ENCODE measurements at places on chromosomes 16 and 17. TPM values are rescaled to one million over a fixed set of nuclear protein-coding genes. Genes with fewer than 3 reads are reported as not detected.

NPIPA5 gene
- total RNA-seq = 17.2 TPM

PSMD11 gene
- total RNA-seq = 145 TPM

RECQL5 gene
- total RNA-seq = 41.6 TPM

CEMP1 gene
- 0.44 TPM for total RNA-seq

GRAPL gene
- 23.2 TPM for total RNA-seq

FNDC8 gene
- not detected for total RNA-seq

ZPBP2 gene
- 0.22 TPM for total RNA-seq

KIFC3 gene
- not detected for total RNA-seq

CRHR1 gene
- not detected for total RNA-seq

RNF43 gene
- total RNA-seq = 0.17 TPM

CDH8 gene
- total RNA-seq = not detected

PKMYT1 gene
- total RNA-seq = 91.5 TPM

ACSM2B gene
- total RNA-seq = not detected

TAT gene
- total RNA-seq = not detected

NAE1 gene
- 78.8 TPM for total RNA-seq

KRTAP1-1 gene
- total RNA-seq = not detected

ST6GALNAC1 gene
- 1.1 TPM for total RNA-seq

PPY gene
- not detected for total RNA-seq

CRISPLD2 gene
- total RNA-seq = 0.17 TPM

CHRNE gene
- 0.88 TPM for total RNA-seq

SGCA gene
- 1.0 TPM for total RNA-seq

NPW gene
- 0.37 TPM for total RNA-seq

C16orf96 gene
- total RNA-seq = 0.15 TPM

SDR42E1 gene
- 8.5 TPM for total RNA-seq

ATPAF2 gene
- 33.2 TPM for total RNA-seq

HOXB7 gene
- total RNA-seq = 0.66 TPM

BRIP1 gene
- 15.5 TPM for total RNA-seq

QPRT gene
- total RNA-seq = 8.0 TPM

KRTAP17-1 gene
- total RNA-seq = not detected

KREMEN2 gene
- total RNA-seq = not detected

TMEM231 gene
- 2.8 TPM for total RNA-seq

Data from T-helper 1 cell treated with Interleukin-12 subunit alpha and Interleukin-12 subunit beta and Interleukin-4 antibody, amounts not matched to agents 30 ng/mL and 1 ng/mL, for 36 hours (primary cell).